ENCODE measurements at places on chromosomes 3 and 15.
A peak's percentile ranks its signal among the peaks of the same experiment; 100 is the strongest.

DNA sequence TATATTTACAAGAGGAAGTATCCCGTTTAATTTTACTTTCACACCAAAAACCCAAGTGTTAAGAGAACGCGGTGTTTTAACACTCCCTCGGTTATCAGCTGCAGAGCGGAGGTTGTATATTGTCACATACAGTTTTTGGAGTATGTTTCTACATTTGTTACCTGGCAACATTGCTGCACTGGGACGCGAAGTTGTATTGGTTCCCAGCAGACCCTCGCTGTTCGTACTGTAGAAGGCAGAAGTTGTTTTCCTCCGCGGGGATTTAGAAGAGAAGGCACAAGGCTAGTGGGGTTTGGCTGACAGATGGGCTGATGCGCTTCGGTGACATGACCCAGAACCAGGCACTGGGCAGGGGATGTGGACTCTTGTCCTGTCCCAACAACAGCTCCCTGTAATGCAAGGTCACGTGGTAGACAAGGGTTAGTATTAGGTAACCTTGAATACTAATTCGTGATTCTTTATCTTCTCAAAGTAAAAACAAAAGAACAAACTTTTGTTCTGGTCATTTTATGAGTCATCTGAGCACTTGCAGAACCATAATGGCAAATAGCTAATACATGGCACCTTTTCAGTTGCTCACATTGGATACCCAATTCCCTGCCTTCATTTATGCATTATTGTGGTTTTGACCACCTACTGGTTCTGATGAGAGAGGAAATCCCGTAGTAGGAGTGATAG, 230.4 kb upstream of the BHLHE40 start:
- DNase-seq: no peak

- peak; percentile 99 for DNase-seq
Measured at GRCh38 chr3:63343674-63344073, 65.6 kb downstream of the SYNPR start.

DNA sequence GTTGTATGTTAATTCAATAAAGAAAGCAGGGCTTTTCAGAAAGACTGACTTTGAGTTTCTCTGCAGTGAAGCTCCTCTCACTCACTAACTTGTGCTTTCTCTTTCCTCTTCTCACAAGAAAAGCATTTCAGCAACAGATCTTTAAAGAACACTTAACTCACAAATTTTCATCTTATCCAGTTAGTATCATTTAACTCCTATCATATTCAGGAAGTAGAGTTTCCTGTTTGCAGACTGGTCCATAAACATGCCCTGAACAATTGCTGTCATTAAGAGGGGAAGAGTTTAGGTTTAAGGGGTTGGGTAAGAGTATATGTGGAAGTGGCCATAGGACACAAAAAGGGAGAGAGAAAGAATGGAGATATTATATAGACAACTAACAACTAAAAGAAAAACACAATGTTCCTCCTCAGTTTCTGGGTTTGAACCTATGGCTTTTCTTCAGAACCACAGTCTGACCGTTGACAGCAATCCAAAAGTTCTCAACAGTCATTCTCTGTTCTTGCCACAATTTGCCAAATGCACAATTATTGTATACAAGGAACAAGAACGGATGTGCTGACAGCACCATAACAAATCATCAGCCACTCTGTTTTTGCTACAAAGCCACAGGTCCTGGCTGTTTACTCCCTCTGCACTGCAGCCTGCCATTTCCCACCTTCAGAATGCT, 63.9 kb downstream of the CHAC1 start:
- no peak for DNase-seq

DNA sequence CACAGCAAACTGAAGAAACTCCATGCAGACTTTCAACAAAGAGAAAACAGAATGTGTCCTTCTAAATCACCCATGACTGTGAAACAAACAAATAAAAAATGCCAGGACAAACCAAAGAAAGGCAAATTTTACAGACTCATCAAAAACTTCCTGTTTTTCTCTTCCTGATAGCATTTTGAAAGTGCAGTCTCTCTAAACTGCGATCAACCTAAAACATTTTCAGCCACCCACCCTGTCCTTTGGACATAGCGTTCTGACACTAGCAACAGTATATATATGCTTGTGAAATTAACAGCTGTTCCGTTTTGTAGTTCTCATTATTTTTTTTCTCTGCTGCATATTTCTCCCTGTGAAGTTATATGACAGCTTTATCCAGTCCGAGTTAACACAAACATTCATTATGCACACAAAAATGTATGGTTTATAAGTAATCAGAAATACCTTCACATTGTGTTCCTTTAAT, 151.7 kb downstream of the FBN1 start:
- DNase-seq: no peak
